Adrenal gland (tissue), 19 donors: ENCODE measurements at places on chromosomes 7 and 10.

DNA sequence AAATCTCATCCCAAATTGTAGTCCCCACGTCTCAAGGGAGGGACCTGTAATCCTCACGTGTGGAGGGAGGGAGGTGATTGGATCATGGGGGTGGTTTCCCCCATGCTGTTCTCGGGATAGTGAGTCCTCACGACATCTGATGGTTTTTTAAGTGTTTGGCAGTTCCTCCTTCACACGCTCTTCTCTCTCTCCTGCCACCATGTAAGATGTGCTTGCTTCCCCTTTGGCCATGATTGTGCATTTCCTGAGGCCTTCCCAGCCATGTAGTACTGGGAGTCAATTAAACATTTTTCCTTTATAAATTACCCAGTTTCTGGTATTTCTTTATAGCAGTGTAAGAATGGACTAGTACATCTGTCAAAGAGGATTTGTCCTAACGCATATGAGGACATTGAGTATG, 59.5 kb downstream of the RGS10 start:
- no peak for DNase-seq

GRCh38 chr7:50785346-50785745, 2.6 kb upstream of the GRB10 start:
- no peak for DNase-seq

GRCh38 chr10:37728830-37729229, 128.6 kb downstream of the ZNF248 start:
- no peak for DNase-seq

DNA sequence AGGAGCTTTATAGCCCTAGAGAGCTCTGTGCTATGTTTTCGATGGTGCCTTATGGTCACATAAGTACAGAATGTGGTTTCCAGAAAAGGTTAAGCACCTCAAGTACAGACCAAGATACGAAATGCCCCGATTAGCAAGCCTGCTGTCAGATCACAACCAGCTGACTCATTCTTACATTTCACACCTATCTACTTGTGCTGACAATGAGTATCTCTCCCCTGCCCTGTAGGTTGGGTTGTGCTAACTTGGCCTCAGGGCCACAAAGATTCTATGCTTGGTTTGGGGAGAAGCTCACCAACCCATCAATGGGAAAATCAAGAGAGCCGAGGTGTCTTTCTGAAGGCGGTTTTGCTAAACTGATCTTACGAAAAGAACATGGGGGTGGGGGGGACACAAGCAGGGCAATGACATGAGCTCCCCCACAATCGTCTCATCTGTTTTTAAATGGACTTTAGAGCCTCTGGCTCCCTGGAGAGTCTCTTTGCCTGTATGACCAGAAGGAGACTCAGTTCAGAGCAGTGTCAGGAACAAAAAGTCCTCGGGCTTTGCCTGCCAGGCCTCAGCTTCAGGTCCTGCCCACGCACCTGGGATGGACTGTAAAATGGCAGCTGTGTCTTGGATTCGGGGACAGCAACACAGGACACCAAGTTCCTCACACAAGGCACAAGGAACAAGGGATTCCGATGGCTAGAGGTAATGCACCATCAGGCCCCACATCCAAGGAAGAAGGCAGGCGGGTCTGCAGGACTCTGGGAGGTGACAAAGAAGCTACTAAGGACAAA, 55.1 kb downstream of the FAM53B start:
- DNase-seq, result no peak

GRCh38 chr10:76206797-76207352, 775.5 kb downstream of the LRMDA start:
- no peak for DNase-seq

GRCh38 chr7:141158561-141158960, 84.7 kb downstream of the TMEM178B start:
- no peak for DNase-seq

GRCh38 chr7:151595702-151596350, 76.1 kb upstream of the RHEB start:
- DNase-seq, result no peak

GRCh38 chr10:8985651-8986050, 931.2 kb downstream of the GATA3 start:
- no peak for DNase-seq

- no peak for DNase-seq
Measured at GRCh38 chr10:61548364-61548763, 95.2 kb upstream of the TMEM26 start.

- no peak for DNase-seq
Measured at GRCh38 chr7:67448271-67448670, 451.6 kb downstream of the TYW1 start.

GRCh38 chr10:70456164-70456563, 14.7 kb upstream of the NODAL start:
- DNase-seq, result no peak

DNA sequence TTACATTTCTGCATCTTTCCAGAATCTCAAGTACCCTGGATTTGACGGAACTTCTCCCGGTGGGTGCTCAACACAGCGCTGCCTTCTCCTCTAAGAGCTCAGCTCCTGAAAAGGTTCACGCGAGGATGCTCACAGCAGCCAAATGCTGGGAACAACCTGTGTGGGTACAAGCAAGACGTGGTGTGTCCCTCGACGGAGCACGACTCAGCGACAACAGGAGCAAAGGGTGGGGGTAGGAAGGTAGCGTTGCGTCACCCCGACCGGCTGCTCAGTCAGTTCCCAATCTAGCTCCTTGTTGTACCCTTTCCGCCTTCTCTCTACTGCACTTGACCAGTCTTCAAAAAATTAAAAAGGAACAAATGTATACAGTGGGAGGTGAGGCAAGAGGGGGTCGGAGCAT, 117.3 kb downstream of the PTPRN2 start:
- no peak for DNase-seq

- DNase-seq, result no peak
Measured at GRCh38 chr7:486216-486743, 33.4 kb downstream of the PDGFA start.

GRCh38 chr10:4013651-4014121, 228.7 kb upstream of the KLF6 start:
- no peak for DNase-seq

GRCh38 chr10:119996944-119997343, 104.4 kb downstream of the SEC23IP start:
- no peak for DNase-seq

- no peak for DNase-seq
Measured at GRCh38 chr10:488081-488932, 201.2 kb downstream of the DIP2C start.

GRCh38 chr7:108253275-108254044, 123.3 kb upstream of the LAMB4 start:
- no peak for DNase-seq

- no peak for DNase-seq
Measured at GRCh38 chr7:42194238-42194637, 42.8 kb downstream of the GLI3 start.

- peak; percentile 33 for DNase-seq
Measured at GRCh38 chr10:112801748-112802147, 148.3 kb upstream of the TCF7L2 start.

GRCh38 chr7:45657890-45658715, 83.9 kb downstream of the ADCY1 start:
- DNase-seq, result no peak

GRCh38 chr7:32458025-32458424, 32.2 kb downstream of the LSM5 start:
- no peak for DNase-seq

DNA sequence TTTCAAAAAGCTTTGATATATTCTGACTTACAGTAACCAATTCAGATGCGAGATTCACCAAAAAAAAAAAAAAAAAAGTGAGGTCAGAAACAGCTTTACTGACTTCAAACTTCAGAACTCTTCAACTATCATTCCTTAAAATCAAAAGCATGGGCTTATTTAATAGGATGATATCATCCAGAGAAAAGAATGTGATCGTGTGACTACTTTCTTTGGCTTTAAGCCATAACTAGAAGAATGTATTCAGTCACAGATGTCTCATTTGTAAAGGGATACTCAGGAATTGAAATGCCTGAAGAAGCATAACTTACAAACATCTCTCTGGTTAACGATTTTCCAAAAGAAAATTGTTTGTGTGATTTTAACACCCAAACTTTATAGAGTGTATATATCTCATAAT, 11.5 kb downstream of the TPK1 start:
- DNase-seq, result no peak

DNA sequence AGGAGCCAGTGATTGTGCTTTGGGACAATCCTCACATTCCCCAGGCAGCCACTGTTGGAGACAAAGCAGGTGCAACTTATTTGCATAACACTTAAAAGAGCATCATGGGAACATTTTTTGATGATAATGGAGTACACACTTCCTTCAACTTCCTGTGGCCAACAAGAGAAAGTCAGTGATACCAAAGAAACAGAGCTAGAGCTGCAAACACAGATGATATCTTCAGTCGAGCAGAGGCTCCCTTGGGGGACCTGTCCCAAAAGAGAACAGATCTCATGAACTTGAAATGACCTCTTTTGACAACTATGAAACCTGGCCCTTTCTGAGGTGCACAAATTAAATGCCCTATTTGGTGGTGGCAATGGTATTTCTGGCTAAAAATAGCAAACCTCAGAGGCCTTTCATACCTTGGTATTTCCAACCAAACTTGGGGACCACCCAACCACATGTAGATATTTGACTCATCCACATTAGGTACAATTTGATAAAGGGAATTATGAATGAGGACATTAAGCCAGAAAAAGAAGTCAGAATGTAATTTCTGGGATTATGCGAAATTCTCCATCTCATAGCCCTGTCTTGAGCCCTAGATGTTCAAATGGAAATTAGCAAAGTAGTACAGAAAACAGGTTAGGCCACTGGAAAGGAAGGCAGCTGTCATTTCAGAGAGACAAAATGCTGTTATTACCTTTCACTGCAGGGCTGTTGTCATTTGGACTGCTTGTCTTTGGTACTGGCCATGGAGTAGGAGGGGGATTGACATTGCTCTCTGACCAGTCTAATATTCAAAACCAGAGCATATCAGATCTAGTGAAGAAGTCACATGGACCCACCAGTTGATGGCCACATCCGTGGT, 146.2 kb downstream of the ICA1 start:
- DNase-seq, result no peak

GRCh38 chr10:101230183-101230917, 1.1 kb upstream of the LBX1 start:
- no peak for DNase-seq
